Hippocampal formation (tissue), 2 donors: ENCODE measurements at places on chromosomes 5 and 9.

- no peak for DNase-seq
Observed at GRCh38 chr5:66904189-66904588, 292.4 kb downstream of the CD180 start.

- no peak for DNase-seq
Observed at GRCh38 chr5:36722900-36723299, 116.5 kb downstream of the SLC1A3 start.

DNA sequence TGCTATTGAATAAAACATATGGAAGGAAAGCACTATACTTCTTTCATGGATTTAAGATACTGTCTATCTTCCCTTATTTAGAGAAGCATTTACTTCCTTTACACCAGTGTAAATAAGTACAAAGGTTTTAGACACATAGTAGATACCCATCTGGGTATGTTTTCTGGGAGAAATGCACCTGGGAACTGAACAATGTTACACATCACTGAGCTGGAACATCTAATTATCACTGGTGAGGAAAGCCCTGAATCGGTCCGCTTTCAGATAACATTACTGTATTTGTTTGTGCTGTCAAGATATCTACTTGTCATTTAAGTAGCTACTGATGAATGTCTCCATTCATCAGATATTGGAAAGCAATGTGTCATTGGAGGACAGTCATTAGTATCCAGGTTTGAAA lies 964.7 kb upstream of the PTPRD start:
- no peak for DNase-seq

- DNase-seq = no peak
Observed at GRCh38 chr9:109560470-109561132, 62.5 kb upstream of the PTPN3 start.

DNA sequence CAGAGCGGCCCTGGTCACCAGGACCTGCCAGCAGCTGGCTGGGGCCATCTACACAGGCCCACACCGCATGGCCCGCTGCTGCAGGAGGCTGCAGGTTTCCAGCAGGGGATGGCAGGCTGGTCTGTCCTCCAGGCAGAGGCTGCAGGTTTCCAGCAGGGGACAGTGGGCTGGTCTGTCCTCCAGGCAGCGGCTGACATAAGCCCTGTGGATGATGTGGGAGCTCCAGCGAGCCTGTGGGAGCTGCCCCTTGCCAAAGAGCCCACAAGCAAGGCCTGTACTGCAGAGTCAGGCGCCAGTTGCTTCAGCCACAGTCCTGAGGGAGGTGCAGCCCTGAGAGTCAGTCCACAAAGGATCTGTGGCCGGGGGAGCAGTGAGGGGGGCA lies 18.5 kb downstream of the TPPP start:
- DNase-seq = no peak

- no peak for DNase-seq
Observed at GRCh38 chr5:16482891-16483290, 17.3 kb upstream of the ZNF622 start.

- no peak for DNase-seq
Observed at GRCh38 chr5:144035046-144035740, 135.3 kb downstream of the YIPF5 start.

DNA sequence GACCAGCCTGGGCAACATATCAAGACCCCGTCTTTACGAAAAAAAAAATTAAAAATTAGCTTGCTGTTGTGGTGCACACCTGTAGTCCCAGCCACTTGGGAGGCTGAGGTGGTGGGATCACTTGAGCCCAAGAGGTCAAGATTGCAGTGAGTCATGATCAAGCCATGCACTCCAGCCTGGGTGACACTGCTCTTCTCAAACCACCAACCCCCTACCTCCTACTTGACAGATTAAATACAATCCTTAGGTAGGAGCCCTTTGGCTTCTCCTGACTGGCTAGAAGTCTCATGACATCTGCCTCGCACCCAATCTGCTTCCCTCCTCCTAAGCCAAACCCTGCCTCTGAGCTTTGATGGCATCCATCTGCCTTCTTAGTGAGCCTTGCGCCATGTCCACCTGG lies 11.6 kb upstream of the FBP1 start:
- no peak for DNase-seq

DNA sequence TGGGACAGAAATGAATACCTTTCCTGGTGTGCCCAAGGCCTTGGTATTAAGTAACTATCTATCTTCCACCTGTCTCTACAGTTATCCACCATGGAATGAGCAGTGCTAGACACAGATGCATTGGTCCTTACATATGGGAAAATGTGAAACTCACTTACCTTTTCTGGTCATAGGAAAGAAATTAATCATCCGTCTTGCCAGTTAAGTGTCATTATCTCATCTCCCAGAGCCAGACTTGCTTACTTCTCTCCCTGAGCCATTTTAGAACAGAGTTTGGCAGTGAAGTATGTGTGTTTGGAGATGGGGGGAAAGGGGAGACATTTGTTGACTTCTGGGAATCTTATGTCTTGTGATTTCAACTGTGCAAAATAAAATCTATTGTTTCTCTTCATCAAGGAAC lies 1211.0 kb upstream of the CDH6 start:
- DNase-seq = no peak

- DNase-seq = no peak
Observed at GRCh38 chr9:23638011-23638410, 188.0 kb downstream of the ELAVL2 start.

GRCh38 chr5:169301986-169302385 lies 1.0 kb upstream of the SLIT3 start:
- no peak for DNase-seq

GRCh38 chr9:127005770-127006314 lies 91.3 kb downstream of the RALGPS1 start:
- DNase-seq = no peak

DNA sequence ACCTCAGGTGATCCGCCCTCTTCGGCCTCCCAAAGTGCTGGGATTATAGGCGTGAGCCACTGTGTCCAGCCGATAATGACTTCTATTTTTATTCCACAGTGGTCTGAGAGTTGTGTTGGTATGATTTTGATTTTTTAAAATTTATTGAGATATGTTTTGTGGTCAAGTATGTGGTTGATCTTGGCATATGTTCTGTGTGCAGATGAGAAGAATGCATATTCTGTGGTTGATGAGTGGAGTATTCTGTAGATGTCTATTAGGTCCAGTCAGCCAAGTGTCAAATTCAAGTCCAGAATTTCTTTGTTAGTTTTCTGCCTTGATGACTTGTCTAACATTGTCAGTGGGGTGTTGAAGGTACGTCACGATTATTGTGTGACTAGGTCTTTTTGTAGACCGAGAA lies 338.2 kb upstream of the TARS1 start:
- DNase-seq = no peak

GRCh38 chr5:133116601-133117000 lies 64.8 kb downstream of the HSPA4 start:
- no peak for DNase-seq

DNA sequence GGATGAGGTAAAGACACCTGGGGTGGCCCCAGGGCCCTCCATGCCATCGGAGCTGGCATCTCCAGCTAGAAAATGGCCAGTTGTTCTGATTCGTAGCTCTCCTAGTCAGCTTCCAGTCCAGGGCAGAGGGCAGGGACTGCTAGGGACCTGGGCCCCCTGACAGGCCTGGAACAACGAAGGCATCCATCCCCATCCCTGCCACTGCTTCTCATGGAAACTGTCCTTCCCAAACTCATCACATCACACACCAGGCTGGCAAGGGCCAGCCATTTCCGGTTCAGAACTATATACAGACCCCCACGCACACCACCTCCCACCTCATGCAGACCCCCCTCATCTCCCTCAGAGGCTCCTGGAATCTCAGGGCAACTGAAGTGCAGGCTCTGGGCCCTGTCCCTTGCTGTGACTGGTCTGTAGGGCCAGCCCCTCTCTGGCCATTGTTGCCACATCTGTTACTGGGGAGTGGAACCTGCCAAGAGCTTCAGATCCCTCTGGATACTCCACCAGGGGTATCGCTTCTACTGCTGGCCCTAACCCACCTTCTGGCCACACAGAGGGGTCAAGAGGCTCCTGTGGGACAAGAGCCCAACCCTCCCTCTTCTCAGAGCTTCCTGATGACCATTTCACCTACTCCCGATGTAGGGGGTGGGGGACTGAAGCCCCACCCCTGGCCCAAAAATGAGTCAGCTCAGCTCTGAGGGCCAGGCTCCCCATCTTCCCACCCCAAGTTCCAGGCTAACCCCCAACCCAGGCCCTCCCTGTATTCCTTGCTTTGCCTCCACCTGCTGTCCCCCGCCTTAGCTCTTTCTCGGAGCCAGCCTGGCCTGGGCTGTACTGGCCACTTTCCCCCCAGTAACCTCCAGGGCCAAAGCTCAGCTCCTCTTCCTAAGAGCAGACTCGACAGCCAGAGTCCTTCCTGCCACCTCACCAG lies 1.2 kb upstream of the MZB1 start:
- no peak for DNase-seq

GRCh38 chr9:114016101-114016500 lies 62.0 kb downstream of the AMBP start:
- no peak for DNase-seq

DNA sequence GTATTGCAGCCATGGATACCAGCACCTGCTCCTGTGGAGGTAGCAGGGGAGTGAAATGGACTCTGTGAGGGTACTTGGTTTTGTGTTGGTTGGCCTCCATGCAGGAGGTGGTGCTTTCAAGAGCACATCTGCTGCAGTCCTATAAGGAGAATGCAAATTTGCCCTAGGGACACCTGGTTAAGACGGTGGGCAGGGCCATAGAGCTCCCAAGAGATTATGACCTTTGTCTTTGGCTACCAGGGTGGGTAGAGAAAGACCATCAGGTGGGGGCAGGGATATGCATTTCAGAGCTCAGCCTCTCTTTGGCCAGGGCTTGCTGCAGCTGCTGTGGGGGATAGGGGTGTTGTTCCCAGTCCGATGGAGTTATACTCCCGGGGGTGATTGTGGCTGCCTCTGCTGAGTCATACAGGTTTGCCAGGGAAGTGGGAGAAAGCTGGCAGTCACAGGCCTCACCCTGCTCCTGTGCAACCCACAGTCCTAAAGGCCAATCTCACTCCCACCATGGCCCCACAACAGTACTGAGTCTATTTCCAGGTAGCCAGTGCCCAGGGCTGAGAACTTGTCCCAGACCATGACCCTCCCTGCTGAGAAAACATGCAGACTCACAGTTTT lies 14.0 kb upstream of the PDLIM4 start:
- no peak for DNase-seq

- peak; percentile 78 for DNase-seq
Observed at GRCh38 chr5:140346348-140347221, at the start of gene HBEGF. Gene HBEGF (minus strand): TSS chr5:140346603. CDS start chr5:140346328, 275 bp downstream.

- no peak for DNase-seq
Observed at GRCh38 chr5:72256536-72256935, 63.5 kb downstream of the MRPS27 start.

DNA sequence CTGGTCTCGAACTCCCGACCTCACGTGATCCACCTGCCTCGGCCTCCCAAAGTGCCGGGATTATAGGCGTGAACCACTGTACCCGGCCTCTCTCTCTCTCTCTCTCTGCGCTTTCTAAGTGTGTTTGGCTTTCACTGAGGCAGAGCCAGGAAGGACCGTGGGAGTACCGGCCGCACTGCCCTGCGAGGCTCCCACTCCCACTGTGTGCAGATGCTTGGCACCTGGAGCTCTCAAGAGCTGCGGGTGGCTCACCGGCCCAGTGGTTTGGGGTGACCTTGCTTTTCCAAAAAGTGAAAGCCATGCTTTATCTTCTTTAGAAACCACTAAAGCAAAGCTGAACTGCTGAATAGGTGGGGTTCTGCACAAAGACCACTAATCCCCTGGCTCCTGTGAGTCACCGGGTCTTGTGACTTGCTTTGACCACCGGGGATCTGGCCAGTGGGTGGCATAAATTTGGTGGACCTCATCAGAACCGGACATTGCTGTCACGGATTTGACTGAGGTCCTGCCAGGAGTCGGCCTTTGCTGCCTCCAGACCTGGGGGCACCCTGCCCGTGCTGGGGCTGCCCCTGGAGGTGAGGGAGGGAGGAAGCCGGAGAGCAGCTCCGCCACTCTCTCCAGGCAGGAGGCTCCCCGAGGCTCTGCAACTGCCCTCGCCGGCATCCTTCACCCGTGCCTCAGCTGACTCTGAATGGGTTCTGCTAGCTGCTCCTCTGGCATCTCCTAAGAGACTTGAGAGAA lies 228.9 kb downstream of the FANCC start:
- no peak for DNase-seq

DNA sequence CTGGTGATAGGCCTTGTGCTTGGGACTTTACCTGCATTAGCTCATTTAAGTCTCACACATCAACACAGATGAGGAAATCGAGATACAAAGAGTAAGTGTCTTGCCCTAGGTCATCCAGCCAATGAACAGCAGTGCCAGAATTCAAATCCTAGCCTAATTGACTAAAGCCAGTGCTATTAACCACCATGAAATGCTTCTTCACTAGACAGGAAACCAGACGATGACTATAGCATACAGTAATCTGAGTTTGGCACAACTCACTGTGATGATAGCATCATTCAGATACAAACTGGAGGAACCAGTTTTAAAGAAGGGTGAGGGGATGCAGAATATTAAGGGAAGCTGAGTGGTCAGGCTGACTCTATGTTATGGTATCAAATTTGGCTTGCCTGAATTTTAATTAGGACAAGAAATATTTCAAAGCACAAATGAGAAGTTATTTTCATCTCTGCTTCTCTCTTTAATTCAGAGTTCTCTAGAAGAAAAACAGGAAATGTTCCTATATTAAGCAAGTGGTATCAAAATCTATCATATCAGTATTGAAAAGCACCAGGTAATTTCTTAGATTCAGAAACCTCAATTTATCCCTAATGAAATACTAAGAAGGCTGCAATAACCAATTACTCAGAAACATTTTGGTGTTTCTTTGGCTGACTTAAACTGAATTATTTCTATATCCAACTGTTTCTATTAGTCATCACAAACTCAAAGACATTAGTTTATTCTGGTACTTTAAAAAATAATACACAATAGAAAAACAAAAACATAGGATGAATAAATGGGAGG lies 147.0 kb upstream of the RASA1 start:
- DNase-seq = no peak

GRCh38 chr9:72480921-72481320 lies 40.5 kb upstream of the TMC1 start:
- DNase-seq = no peak

- DNase-seq = no peak
Observed at GRCh38 chr5:81167078-81167477, 66.0 kb upstream of the CKMT2 start.
